ENCODE measurements at places on chromosomes 1 and 21. TPM values are rescaled to one million over a fixed set of nuclear protein-coding genes. Genes with fewer than 3 reads are reported as not detected.

Gene TRABD2B
- not detected for total RNA-seq

Gene TLR5
- 0.05 TPM for total RNA-seq

Gene CA14
- total RNA-seq: not detected

DNA sequence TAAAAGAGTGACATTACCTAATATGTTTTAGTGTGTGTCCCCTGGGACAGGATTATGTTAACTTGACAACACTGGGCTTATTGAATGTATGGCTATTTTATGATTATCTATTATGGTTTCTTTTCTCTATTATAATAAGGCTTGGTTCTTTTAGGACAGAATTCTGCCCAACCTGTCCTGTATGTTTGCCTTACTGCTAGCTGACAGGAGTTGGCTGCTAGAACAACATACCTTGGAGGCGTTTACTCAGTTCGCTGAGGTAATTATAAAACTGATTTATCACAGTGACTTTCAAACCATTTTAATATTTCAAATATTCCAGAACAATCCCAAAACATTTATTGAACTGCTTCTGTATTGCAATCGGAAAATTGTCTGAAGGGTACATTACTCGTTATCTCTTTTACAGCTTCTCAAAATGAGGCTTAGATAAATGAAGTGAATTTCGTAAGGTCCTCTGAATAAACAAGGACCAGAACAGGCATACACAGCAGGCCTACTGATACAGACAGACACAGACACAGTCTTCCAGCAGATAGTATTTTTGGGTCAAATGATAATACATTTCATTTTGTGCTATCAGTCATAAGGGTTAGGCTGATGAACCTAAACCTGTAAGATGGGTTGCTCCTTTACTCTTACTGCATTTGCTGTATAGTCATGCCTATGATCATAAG lies 44.2 kb downstream of the SCYL3 start:
- DNase-seq: no peak

- DNase-seq: no peak
These were observed 610.6 kb downstream of the KIF26B start for GRCh38 chr1:245765230-245766000.

DNA sequence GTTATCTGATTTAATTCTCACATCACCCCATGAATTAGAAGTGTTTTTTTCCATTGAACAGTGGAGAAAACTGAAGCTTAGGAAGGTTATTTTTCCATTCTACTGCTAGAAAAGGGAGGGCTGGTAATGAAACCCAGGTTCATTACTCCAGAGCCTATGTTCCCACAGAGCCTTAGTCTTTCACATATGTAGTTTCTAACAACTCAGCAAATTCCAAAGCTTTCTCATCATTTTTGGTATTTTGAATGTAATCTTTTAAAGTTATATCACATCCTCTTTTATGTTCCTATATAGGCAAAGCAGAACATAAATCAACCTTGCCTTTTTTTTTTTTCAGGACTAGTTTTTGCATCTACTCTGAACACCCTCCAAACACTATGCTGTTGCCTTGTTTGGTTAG lies 131.9 kb upstream of the BEND5 start:
- DNase-seq: no peak

DNA sequence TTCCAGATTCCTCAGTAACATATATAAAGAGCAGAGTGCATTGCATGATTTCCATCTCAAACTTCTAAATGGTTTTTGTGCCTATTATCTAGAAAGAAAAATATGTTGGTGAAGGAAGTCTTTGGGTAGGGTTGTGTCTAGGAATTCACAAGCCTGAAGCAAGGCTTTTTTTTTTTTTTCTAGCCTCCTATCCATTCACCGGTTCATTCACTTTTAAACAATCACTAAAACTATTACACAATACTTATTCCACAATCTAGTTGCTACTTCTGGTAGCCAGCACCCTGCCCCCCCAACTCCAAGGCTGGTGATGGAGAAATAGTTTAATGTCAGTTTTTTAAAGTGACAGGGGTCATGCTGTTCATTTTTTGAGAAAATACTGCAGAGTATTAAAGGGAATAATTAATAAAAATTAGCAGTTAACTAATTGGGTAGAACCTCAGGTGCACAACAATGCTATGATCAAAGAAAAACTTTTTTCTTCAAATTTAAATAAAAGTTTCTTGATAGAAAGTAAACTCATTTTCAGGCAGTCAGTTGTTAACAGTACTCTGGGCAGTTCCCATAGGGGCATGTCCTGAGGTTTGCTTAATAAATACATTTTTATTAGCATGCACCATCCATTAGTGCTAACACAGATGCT lies 10.9 kb downstream of the IRF2BP2 start:
- DNase-seq: no peak
